A172 (cell line): ENCODE measurements at places on chromosomes 3 and 15. TPM values are rescaled to one million over a fixed set of nuclear protein-coding genes. Genes with fewer than 3 reads are reported as not detected.

The C3orf85 gene
- not detected in 2 replicates for total RNA-seq

The UPK1B gene
- not detected in 2 replicates for total RNA-seq

The SLC22A13 gene
- not detected in 2 replicates for total RNA-seq

The PPP1R2 gene
- 61.4 and 180 TPM in 2 replicates for total RNA-seq

The PLSCR5 gene
- total RNA-seq = not detected in 2 replicates

The CHRNA3 gene
- 0.02 and 0.14 TPM in 2 replicates for total RNA-seq

GRCh38 chr15:58165661-58166060 lies 27.5 kb downstream of the AQP9 start:
- DNase-seq = no peak

GRCh38 chr3:157388976-157389375 lies 47.7 kb upstream of the PTX3 start:
- no peak for DNase-seq

- DNase-seq = no peak
Measured at GRCh38 chr15:71802770-71803169, 7.6 kb upstream of the NR2E3 start.

GRCh38 chr3:142853270-142854168 lies 35.4 kb downstream of the PCOLCE2 start:
- peak; percentile 48 for DNase-seq

GRCh38 chr3:159150180-159150579 lies 348.3 kb downstream of the MFSD1 start:
- DNase-seq = no peak

DNA sequence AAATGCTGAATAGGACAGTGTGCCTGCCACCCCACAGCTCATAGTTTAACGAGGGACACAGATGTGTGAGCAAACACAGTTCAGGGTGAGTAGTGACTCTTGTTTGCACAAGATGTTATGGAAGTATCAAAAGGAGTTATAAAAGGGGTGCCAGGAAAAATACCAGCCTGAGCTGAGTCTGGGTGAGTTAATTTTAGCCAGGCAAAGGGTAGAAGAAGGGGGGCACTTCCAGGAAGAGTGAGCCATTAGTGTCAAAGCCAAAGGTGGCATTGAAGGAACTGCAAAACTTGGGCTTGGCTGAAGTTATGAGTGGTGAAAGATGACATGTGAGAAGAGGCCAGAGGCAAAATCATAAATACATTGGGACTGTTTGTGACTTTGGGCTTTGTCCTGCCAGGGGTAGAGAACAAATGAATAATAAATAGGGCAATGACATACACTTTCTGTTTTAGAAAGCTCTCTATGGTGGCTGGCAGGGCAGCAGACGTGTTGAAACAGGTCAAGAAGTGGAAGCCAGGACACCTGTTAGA lies 1.9 kb upstream of the SPPL2A start:
- no peak for DNase-seq
